Common myeloid progenitor, CD34-positive (primary cell): ENCODE measurements at places on chromosomes 1 and 21.

- DNase-seq, result no peak
These were observed 31.6 kb downstream of the IGSF5 start for GRCh38 chr21:39776589-39776988.

DNA sequence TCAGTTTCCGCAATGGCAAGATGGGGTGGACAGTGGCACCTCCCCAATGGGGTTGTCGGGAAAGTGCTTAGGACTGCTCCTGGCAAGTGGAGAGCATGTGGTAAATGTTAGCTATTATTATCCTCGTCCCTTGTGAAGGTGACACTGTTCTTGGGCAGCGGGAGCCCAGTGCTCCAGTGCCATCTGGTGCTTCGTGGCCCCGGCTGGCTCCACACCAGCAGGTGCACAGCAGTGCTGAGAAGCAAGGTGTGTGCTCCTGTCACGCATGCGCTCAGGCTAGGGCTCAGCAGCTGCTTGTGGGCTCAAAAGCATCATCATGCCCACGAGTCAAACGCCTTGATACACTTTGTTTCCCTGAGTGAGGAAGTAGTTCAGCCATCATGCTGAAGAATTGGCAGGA, 24.9 kb upstream of the KCNC4 start:
- DNase-seq, result no peak

DNA sequence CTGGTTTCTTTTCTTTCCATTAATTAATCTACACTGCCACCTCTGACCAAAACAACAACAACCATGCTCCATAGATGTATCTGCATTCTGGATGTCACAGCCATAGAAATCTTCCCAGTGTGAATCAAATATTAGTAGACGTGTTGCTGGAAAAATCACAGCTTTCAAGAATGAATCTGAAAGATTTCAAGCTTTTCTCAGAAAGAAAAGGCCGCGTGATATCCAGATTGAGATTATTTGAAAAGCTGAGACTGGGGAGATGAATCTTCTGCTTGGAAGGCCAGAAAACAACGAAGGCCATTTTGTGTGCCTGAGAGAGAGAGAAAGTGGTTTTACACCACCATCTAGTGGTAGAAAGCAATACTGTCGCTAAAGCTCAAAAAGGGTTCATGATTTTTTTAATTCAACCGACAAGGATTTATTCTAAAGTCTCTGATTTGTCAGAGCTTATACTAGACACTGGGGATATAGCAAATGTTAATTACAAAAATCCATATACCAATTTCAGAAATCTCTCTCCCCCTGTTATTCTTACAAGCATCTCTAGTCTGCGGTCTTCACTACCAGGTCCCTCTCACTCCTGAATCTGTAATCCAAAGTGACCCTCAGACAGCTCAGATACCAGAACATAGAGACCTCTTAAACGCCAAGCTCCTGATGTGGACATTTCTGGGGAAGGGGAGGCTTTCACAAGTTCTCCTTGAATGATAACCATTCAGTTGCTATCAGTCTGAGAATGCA, 87.5 kb upstream of the SGIP1 start:
- peak; percentile 92 for DNase-seq

DNA sequence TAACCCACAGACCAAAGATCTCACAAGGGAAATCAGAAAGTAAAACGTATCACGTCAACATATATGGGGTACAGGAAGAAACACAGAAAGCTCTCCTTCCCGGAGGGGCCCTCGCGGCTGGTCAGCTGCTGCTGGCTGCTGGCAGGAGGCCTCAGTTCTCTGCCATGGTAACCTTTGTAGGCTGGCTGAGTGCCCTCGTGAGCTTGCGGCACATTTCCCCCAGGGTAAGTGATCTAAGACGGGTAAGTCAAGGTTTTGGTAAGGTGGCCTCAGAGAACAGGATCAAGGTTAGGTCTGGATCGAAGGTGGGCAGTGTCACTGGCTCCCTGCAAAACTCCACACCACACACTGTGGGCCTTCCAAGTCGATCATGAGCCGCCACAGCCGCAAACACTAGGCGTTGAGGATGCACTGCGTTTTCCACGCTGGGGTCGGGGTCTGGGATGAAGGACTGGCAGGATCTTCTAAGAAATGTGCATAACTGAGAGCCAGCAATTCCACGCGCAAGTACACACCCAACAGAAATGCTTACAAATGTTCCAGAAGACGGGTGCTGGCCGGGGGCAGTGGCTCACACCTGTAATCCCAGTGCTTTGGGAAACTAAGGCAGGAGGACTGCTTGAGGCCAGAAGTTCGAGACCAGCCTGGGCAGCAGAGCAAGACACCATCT, 33.9 kb downstream of the WDR4 start:
- DNase-seq, result no peak

GRCh38 chr21:17631195-17631594, 18.5 kb upstream of the BTG3 start:
- DNase-seq, result no peak

- DNase-seq, result no peak
These were observed 40.3 kb downstream of the FHAD1 start for GRCh38 chr1:15287035-15287979.

DNA sequence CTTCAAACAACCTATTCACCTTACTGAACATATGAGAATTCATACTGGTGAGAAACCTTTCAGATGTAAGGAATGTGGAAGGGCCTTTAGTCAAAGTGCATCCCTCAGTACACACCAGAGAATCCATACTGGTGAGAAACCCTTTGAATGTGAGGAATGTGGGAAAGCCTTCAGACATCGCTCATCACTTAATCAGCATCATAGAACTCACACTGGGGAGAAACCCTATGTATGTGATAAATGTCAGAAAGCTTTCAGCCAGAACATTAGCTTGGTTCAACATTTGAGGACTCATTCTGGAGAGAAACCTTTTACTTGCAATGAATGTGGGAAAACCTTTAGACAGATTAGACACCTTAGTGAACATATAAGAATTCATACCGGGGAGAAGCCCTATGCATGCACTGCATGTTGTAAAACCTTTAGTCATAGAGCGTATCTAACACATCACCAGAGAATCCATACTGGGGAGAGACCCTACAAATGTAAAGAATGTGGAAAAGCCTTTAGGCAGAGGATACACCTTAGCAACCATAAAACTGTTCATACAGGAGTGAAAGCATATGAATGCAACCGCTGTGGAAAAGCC, 13.2 kb upstream of the EXO5 start:
- DNase-seq, result no peak

- no peak for DNase-seq
These were observed 436.6 kb upstream of the BEND5 start for GRCh38 chr1:49213301-49213700.

DNA sequence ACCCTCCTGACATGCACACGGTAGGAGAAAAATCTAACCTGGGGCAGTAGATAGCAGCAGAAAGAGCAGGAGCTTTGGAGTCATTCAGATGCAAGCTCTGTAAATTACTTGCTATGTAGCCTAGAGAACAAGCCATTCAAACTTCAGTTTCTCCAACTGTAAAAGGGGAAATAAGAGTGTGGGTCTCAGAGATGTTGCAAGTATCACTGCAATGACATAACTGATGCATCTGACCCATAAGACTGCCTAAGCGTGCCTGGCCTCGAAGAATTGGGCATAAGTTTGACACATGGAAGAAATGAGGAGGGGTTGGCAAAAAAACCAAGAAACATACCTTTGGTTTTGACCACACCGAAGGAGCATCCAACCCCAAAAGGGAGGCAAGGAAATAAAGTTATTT, 5.2 kb downstream of the AK2 start:
- DNase-seq, result no peak

GRCh38 chr1:161747801-161748200, 1.8 kb upstream of the DUSP12 start:
- no peak for DNase-seq

DNA sequence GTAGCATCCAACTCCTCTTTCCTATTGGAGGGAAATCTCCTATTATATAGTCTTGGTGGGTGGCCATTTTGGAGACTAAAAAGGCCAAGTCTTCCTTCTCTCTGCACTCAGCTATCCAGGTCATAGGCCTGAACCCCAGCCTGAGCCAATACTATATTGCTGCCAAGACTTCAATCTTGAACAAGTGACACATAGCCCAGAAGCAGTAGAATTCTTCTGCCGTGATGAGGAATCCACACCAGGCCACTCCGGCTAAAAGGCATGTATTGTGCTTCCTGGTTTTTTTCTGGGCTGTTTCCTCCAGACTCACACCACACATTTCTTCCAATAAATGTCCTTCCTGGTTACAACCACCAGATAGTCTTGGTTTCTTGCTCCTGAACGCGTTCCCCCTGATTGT, 43.0 kb downstream of the ATF3 start:
- no peak for DNase-seq

GRCh38 chr1:235090406-235091069, 38.1 kb downstream of the TOMM20 start:
- peak; percentile 61 for DNase-seq

DNA sequence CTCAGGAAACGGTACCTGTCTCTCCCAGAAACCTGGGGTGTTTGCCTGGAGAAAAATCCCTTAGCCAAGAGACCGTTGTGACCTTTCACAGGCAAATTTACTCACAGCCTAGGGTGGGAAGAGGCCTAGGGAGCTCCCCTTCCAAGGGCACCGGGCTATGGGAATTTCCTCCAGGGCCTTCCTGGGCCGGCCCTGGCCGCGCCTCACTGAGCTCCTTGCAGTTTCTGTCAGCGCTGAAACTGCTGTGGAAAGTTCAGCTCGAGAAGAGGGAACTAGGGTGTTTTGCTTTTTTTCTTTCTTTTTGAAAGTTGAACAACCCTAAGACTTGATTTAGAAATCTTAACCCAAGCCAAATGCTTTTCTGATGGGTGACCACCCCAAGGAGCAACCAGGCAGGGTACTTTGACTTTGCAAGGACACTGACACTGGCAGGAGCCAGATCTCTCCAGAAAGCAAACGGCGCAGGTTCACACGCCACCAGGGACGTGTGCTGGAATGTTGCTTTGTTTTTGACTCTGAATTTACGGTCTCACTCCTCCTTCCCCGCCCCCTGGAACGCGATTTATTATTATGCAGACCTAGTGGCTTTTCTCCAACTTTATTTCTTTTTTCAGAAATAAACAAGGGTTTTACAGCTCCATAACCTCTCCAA, 229.6 kb upstream of the JUN start:
- DNase-seq, result no peak

- DNase-seq, result no peak
These were observed 31.4 kb downstream of the SLC30A7 start for GRCh38 chr1:100927276-100927675.
